ENCODE measurements at places on chromosomes 7 and 10.

DNA sequence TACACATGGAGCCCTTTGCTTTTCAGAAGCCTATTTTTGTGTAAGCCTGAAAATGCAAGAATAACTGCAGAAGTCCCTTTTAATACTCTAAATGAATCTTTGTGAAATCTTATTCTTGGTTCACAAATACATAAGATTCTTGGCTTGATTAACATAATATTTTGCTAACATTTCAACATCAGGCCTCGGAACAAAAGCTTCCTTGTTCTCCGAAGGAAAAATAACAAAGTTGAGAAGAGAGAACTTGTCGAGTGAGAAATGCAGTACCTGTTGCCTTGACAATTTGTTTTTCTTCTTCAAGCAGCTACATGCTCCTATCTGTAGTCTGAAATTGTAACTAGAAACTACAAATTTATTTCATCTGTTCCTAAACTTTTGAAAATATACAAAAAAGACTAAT lies 8.5 kb downstream of the NT5C2 start:
- DNase-seq: no peak

GRCh38 chr10:127194111-127194510 lies 2.3 kb downstream of the INSYN2A start:
- DNase-seq: no peak

DNA sequence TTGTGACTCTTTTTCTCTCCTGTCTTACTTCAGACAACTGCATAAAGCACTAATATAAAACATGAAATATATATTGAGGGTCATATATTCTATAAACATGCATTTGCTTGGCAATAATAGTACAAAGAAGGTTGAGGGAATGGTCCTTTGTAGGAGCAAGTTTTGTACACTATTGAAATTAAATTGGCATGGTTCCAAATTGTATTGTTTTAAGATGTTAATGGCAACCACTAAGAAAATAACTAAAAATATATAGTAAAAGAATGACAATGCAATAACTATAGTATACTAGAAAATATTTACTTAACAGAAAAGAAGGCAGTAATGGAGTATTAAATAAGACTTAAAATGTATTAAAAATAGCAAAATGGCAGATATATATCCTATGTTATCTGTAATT lies 33.7 kb upstream of the KAT6B start:
- no peak for DNase-seq

DNA sequence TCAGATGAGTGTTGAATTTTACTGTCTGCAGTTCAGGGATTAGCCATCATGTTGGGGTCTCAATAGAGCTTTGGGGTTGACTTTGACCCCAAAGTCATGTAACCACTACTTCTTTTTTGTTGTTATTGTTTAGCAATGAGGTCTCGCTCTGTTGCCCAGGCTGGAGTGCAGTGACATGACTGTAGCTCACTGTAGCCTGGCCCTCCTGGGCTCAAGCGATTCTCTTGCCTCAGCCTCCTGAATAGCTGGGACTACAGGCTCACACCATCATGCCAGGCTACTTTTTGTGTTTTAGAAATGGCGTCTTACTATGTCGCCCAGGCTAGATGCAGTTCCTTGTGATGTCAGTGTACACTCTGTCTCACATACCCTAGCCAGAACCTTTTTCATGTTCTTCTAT lies 598.4 kb downstream of the LRMDA start:
- no peak for DNase-seq

- no peak for DNase-seq
These were observed 62.9 kb upstream of the BET1 start for GRCh38 chr7:94067047-94067446.

DNA sequence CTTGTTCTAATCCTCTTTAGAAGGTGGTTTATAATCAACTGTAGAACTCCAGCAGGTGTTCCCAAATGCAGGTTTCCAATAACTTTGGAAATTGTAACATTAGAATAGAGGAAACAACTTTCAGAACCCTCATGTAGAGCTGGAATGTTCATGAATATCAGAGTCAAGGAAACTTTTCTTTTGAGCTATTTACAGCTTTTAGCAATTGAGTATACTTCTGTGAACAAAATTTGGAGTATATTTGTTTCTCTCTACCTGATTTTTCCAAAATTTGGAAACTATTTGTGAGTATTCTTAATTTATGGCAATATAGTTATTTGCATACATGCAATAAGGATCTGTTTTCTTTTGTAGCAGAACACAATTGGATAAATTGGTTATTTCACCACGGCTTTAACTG lies 2.8 kb upstream of the CFAP43 start:
- no peak for DNase-seq

DNA sequence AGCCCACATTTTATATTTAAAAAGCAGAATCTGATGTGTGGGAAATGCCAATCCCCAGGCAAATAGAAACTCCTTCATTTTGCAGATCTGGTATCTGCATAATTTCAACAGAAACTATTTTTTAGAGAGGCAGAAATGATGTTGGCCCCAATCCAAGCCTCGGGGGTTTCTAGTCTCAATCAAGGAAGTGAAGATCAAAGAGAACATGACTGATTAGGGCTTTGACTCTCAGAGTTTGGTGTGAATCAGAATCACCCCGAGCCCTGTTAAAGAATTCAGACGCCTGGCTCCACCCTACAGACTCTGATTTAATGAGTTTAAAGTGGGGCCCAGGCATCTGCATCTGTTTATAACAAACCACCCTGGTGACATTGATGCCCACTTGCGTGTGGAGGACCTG lies 36.7 kb upstream of the UBE2H start:
- DNase-seq: no peak

DNA sequence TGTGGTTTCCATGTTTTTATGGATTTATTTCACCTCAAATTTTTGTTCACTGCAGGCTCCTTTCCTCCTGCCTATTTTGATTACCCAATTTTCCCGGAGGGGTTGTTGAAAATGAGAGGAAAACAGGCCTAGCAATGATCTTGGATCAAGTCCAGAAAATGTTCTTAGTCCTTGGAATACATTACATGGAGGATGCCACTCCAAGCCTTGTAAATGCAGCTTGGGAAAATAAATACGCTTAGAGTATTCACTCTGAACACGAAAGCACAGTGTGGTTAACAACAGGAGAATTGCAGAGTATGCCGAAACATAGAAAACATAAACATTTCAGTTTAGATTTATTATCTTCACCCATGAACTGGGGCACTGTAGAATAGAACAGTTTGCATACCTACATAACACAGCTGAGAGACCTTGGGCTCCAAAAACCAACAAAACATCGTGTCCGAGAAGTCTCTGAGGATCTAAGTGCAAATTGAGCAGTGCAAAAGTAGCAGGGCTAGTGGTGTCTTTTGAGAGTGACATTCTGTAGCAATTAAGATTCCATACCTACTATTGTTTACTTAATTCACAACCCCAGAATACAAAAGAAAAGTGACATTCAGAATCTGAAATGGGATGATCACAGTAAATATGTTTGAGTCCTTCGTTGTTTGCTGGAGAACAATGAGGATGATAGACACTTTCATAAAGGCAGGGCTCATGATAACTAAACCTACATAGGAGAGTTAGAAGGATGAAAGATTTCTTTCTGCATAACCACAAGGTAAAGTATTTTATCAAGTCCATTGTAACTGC lies 7.6 kb upstream of the CD36 start:
- DNase-seq: no peak

DNA sequence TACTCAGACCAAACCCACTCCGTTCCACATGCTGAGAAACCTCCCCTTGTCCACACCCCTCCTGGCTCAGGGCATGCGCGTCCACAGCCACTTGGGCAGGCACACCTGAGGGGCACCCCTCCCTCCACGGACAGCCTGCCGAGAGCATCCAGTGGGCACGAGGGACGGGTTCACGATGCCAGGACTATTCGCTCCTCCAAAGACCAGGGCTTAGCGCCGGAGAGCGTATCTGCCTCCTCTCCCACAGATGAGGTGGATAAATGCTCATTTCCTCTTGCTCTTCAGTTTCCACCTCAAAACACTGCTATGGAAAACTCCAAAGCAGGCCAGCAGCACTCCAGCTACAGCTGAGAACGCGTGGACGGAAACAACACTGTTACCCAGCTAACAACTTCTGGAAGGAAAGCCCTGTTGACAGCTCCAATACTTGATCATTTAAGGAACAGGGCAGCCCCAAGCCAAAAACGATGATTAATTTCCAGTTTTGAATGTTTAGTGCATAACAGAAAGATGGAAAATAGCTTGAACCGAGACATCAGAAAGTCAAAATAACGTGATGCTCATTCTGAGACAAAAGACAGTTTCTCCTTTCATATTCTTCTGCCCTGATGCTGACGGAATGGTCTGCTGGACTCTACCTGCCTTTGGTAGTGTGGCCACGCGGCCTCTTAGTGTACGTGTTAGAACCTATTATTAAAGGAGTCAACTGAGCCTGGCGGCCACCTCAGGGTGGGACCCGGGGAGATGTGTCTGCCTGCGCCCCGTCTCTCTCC lies 204.7 kb downstream of the DNAJB6 start:
- no peak for DNase-seq

DNA sequence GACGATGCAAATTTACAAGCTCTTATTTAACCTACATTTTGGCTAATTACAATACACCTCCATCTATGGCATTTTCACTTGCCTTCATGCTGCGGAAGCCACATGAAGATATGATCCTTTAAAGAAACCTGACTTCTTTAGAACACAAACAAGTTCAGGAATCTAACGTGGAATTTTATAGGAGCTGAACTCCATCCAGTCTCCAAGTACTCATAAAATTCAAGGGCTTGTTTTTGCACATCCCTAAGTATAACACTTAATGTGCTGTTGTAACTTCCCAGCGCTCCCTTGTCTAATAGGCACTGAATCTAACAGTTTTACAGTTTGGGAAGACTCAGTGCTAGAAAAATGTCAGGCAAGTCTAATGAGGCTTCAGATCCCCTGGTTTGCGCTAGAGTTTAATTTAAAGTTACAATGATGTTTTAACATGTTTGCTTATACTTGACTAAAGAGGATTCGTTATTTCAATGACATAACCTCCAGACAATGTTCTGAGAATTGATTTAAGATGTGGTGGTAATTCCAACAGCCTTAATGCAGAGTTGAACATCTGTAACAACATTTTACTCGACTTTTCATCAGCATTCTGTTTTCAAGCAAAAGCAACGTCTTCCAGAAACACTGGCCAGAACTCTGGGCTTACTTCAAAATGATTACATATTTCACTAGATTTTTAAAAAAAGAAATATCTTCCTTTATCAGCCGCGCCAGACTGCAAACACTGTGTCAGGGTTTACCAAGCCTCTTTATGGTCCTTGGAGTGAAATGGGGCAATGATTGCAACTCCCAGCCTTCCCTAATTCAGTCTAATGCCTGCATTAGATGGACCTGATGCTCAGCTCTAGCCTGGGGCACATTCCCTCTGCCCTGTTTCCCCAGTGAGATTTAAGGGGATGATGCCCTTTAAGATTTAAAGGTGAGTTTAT lies 664.3 kb downstream of the KCNMA1 start:
- no peak for DNase-seq

- no peak for DNase-seq
These were observed 170.1 kb upstream of the SEMA3D start for GRCh38 chr7:85356916-85357315.

- no peak for DNase-seq
These were observed 168.3 kb downstream of the GRID1 start for GRCh38 chr10:86198271-86198670.

DNA sequence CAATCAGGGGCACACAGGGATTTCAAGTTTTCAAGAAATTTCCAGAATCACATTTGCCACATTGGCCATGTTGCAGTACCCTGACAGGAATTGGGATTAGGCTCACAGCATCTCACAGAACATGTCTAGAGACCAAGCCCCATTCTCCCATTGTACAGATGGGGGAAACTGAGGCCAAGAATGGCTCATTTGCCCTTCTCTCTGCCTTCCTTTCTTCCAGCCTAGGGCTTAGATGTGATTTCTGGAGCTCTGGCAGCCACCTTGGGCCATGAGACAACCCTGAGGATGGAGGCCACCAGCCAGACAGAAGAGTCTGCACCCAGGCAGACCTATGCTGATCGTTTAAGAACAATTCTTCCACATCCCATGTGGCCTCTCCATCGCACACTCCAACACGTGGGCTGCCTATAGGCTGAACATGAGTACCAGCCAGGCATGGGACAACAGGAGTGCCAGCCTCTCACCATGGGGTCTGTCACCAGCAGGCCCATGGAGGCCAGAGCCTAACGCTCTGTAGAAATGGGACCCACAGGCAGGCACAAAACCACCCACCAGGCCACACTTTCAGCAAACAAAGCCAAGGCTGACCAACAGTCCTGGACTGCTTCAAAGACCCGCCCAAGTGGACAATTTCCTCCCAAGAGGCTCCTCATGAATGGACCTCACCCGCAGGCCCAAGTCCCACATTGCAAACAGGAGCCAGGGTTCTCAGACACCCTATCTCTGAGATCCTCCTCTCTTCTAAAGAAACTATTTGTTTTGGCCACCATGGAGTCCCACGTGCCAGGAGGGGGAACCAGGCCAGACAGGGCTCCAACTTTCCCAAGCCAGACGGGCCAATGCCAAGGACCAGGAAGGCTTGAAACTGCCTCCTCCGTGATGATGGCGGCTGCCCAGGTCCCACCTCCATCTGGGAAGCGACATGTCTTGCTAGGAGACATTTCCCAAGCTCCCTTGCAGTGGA lies 20.7 kb downstream of the PDGFA start:
- no peak for DNase-seq

GRCh38 chr7:91710881-91711280 lies 169.6 kb downstream of the MTERF1 start:
- DNase-seq: no peak

DNA sequence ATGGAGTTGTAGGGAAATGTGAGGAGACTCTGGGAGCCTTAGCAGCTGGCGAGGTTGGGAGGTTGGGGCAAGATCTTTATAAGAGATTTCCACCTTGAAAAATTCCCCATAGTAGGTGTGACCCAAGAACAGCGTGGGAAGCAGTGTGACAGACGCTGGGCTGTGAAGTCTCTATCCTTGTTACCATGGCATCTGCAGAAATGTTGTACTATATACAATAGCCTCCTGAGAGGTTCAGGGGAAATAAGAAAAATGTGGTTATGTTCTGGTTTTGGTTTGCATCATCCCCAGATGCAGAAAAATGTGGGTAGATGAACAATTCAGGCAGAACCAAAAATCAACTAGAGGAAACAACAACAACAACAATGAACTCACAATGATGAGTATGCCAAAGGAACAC lies 498.6 kb downstream of the SH2D4B start:
- no peak for DNase-seq

- DNase-seq: peak; percentile 68
These were observed 97.3 kb downstream of the CLEC2L start for GRCh38 chr7:139620676-139621344.

DNA sequence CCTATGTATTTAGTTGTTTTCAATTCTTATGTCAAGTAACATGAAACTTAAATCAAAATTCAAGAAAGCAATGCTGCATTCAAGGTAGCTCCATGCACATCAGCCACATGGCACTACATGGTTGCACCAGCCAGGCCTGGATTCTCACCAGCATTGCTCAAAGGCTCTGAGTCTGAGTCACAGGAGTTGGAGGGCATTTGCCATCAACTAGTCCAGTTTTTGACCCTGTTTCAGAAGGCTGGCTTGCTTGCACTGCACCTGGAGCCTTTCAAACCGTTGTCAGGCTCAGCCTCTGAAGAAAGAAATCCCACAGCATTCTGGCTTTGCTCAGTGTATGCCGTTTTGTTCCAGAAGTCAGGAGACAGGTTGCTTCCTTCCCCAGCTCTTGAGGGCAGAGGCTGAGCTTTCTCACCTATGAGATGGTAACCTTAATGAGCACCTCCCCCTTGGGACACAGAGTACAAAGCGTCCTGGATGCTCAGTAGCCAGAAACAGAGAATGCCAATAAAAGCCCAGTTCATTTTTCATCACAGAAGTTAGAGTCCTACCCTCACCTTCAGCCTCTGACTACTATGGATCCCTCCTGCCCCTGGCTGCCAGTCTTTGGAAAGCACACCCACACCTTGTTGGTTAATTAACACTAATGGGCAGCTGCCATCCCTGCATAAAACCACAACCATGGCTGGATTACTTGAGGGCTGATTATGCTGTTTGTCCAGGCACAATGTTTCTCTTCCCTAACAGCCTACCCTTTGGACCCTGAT lies 288.4 kb upstream of the LRRTM3 start:
- no peak for DNase-seq
